ENCODE measurements at places on chromosomes 4 and X.

GRCh38 chr4:113141901-113142346 is 92.5 kb downstream of the ANK2 start:
- DNase-seq = peak; percentile 63

- no peak for DNase-seq
Observed at GRCh38 chr4:115165503-115165902, 52.1 kb upstream of the NDST4 start.

- DNase-seq = no peak
Observed at GRCh38 chrX:120742946-120743665, 113.3 kb upstream of the C1GALT1C1 start.

DNA sequence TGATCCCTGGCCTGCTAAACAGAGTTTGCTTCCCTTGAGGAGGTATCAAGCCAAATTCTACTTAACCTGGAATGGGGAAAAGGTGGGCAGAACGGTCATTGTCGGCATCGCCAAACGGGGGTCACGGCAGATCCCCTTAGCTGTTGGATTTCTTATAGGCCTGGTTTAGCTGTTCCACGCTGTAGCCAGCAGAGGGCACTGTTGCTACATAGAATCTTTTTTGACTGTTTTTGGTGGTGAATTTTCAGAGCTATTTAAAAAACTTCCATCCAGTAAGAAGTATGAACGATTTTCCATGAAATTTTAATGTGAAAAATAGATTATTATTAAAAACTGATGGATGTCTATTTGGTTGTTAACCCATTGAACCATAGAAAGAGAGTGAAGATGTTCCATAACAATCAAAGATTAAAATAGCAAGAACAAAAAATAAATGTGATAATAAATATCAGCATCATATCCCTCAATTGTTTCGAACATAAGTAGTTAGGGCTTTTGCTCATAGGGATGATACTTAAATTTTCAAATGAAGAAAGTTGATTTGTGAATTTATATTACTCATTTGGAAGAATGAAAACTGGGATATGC is 56.6 kb downstream of the LINC00632 start:
- DNase-seq = no peak

DNA sequence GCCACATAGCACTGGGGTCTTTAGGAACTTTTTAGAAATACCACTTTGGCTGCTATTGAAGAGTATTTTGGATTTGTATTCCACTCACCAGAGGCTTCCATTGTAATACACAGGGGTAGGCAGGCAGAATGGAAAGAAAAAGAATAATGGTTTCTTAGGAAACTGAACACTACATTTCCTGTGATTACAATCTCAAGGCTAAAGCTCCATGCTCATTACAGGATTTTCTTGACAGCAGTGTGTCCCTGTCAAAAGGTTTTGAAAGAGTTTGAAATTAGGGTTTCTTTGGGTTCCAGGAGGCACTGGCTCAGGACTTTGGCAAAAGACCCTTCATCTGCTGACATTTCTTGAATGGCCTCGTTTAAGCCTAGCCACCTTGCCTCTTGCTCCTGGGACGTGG is 74.8 kb upstream of the STIM2 start:
- DNase-seq = no peak

DNA sequence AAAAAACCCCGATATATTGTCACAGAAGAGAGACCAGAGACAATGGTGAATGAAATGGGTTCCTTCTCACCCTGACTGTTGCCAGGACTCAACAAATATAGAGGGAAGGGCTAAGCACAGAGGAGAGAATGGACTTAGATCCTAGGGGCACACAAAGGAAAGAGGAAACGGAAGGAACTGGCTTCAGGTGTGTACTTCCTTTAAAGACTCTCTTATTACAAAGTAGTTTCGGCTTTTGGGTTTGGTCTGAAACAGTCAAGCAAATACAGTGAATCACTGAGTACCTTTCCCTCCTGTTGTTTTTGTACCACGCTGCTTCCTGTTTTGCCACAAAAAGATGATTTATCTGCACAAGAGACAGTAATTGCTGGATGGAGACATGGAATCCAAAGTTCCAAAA is 46.1 kb upstream of the S100G start:
- no peak for DNase-seq

- DNase-seq = no peak
Observed at GRCh38 chr4:102388611-102389010, 43.3 kb upstream of the SLC39A8 start.

- DNase-seq = no peak
Observed at GRCh38 chr4:113146876-113147358, 97.5 kb downstream of the ANK2 start.

DNA sequence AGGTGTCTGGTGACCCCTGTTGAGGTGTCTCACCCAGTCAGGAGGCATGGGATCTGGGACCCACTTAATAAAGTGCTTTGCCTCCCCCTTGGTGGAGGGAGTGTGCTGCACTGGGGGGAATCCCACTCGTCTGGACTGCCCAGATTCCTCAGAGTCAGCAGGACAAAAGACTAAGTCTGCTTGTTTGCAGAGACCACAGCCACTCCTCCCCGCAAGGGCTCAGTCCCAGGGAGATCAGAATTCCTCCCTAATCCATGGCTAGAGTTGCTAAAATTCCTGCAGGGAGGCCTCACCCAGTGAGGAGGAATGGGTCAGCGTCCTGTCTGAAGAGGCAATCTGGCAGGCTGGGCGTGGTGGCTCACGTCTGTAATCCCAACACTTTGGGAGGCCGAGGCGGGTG is 442.2 kb downstream of the PABPC4L start:
- DNase-seq = no peak

DNA sequence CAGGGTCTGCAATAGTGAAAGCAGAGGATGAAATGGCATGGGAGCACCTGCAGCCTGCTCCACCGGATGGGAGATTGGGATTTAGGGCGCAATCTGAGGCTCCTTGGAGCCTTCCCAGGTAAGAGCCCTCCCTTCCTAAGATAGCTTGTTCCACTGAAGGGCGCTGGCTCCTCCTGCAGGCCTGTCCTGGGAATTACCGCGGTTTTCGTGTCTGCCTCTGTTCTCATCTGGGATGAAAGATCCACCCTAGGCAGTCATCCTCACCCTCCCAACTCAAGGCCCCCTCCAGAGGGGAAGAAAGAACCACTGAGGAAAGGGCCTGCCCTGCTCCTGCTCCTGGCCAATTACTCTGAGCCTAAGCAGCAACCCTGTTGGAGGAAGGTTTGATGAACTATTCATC is 547.5 kb downstream of the SMARCA1 start:
- DNase-seq = no peak

- no peak for DNase-seq
Observed at GRCh38 chrX:19627533-19627932, 112.2 kb upstream of the MAP3K15 start.

- DNase-seq = no peak
Observed at GRCh38 chr4:124178449-124179021, 534.0 kb downstream of the ANKRD50 start.

DNA sequence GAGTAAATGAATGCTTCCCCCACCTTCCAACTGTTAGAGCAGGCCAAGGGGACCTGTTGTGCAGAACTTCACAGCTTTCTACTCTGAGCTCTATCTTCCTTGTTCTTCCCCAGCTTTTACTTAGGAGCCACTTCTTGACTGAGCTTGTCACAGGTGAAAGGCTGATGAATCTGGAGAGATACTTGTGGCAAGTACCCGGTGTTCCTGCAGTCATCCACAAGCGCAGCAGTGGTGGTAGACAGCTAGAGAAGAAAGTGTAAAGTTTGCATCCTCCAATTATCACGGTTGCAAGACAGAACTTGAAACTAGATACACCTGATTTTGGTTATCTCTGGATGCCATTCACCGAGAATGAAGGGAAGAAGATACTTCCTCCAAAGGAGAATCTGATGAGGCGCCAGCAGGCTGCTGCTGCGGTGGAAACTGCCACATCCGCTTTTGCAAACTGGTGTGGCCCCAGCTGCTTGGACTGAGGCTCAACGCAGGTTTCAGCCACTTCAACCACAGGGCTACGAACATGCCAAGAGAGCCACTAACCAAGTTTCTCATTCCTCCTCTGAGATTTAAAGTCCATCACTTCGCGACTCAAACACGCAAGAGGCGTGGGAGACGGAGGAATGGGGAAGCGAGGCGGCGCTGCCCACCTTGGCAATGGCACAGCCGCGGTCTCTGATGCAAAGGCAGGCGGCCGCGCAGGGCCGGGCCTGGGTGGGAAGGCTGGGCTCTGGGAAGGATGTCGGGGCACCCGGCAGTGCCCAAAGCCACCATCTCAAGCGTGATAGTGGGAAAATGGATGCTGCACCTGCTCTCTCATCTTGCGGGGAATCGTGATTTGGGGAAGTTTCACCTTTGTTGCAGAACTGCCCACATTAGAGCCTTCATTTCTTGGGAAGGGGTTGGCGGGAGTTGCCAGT is 1.3 kb upstream of the FHIP1A start:
- DNase-seq = no peak

DNA sequence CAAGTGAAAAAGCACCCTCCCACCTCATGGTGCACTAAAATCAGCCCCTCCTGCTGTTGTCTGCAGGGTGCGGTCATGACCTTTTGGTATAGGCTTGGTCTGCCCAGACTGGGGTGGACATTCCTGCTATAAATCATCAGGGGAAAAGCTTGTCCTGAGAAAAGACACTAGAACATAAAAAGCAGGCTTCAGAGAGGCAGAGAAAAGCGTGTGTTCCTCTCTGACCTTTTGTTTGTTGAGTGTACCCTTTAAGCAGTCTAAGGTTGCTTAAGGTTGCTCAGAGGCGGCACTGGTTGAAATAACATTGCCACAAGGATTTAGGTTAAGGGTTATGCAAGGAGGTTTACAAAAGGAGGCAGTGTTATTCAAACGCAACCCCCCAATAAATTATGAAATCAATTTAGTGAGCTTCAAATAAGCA is 43.5 kb downstream of the CCDC158 start:
- DNase-seq = no peak

GRCh38 chr4:105145156-105145902 is 1.3 kb upstream of the TET2 start:
- no peak for DNase-seq

DNA sequence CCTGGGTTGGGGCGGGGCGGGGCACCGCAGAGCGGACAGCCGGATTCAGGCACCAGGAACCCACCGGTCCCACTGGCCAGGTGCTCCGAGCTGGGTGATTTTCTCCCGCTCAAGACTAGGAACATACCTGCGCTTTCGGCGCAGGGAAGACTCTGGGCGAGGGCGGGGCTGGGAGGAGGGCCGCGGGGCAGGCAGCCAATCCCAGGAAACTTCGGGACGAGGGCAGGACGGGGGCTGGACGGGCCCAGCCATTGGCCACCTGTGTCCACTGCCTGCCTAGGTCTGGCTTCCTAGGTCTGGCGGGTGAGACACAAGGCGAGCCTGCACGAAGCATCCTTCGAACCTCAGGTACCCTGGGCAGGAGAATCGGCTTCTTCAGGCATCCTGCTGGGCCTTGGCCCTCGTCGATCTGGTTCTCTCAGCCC is 274 bp upstream of the ERVMER34-1 start:
- peak; percentile 73 for DNase-seq

All from HCT116 (cell line).